Midbrain (tissue), 1 donor: ENCODE measurements at places on chromosomes 13 and 19.

DNA sequence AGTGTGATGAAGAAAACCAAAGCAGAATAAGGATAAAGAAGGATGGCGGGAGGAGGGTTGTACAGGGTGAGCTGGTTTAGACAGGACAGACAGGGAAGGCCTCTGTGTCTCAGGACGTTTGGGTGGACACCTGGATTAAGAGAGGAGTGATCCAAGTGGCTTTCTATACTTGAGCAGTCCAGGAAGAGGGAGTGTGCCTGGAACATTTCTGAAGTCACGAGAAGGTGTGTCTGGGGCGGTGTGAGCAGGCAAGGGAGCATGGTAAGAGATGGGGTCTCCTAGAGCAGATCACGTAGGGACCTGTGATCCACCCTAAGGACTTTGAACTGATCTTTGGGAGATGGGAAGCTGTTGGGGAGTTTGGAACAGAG is 15.4 kb upstream of the STK24 start:
- no peak for DNase-seq

GRCh38 chr13:64414381-64414780 is 2815.8 kb downstream of the PCDH9 start:
- DNase-seq, result no peak

DNA sequence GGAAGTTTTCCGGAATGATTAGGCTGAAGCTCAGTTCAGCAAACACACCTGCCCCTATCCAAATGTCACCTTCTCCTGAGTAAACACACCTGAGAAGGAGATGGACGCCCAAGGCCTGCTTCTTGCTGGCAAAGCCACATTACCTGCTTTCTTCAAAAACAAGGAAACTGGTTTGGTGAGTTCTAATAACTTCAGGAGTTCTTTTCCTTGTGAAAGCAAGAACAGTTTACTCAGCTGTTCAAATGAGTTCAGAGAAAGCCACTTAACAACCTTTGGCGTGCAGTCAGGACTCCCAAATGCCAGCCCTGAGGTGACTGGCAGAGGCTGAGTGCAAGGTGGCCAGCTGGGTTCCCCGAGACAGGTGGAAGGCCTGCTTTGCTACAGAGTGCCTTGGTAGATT is 160.5 kb downstream of the STK24 start:
- no peak for DNase-seq

DNA sequence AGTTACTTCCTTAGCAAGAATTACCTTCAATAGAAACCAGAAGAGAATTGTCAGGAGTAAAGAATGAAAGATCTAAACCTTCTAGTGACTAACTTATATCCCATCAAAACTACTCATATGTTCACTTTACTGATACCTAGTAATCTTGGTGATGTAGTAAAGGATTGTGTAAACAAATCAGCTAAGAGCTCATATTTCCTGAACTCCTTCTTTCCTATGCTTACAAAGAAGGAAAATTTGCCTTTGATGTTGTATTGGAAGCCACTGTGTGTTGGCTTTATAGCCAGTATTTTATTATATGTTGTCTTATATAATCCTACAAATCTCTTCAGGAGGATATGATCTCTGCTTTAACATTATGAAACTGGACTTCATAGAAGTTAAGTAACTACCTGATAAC is 671.0 kb downstream of the PCDH9 start:
- no peak for DNase-seq

- no peak for DNase-seq
Observed at GRCh38 chr13:42617221-42617620, 43.3 kb downstream of the TNFSF11 start.

DNA sequence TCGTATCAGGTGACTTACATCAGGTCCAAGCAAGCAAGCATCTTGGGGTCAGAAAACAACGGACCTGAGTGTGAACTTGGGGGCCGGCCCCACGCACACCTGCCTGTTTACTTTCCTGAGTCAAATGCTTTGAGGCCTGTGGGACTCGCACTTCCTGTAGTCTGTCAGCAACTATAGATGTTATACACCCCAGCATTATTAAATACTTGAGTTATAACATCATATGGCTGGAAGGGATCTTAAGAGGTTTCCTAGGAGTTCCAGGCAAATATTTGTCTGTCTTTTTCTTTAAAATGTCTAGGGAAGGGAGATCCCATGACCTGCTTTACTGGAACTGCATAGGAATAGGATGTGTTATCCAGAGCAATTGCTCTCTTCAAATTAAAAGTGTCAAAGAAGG is 280.6 kb downstream of the SHISA2 start:
- no peak for DNase-seq

DNA sequence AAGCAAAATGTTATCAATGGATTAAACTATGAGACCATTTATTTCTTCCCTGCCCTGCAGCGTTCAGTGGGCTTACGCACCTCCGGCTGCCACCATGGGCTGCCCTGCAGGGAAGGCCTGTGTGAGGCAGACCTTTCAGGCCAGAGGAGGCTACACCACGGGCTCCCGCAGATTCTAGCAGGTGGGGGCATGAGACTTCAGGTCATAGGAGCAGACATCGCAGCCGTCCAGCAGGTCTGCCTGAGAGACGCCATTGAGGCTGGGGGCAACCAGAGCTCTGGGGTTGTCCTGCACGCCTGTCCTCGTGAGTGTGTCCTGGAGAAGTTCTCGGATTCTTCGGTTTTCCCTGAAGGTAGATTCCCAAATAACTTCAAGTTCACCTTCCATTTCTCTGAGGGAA is 9.4 kb upstream of the SLC7A9 start:
- no peak for DNase-seq

DNA sequence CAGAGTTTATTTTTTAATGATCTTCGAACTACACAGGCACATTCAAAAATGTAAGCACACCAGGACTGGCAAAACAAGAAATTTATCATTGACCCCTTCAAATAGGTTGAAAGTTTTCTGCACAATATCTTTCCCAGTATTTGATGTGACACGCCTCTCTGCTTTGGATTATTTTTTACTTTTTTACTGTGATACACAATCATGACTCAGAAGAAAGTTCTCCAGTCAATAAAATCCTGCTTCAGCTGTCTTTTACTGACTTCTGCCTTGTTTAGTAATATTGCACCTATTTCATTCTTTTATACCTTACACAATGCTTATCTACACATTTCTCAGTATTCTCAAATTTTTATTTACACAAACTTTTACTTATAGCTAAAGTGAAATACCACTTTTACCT is 1750.4 kb downstream of the PCDH9 start:
- no peak for DNase-seq

DNA sequence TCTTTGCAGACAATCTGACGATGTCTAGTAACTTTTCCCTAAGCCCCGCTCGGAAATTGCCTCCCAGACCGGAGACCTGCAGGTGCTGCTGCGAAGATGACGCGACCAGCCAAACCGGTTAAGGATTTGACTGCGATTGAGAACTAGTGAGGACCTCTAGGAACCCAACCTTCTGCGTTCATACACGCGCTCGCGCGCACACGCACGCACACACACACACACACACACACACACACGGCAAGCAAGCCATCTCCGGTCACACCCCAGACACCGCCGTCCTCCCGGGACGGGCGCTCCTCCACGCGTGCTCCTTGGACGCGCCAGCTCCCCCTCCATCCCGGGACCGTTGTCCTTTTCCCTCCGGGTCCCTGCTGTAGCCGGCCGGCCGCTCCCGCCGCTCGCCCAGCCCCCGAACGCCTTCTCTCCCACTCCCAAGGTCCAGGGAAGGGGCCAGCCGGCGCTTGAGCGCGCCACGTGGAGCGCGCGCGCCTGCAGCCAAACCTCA is 1.2 kb downstream of the TBC1D4 start:
- no peak for DNase-seq

GRCh38 chr19:11594084-11594483 is 3.2 kb upstream of the ZNF627 start:
- DNase-seq, result no peak

DNA sequence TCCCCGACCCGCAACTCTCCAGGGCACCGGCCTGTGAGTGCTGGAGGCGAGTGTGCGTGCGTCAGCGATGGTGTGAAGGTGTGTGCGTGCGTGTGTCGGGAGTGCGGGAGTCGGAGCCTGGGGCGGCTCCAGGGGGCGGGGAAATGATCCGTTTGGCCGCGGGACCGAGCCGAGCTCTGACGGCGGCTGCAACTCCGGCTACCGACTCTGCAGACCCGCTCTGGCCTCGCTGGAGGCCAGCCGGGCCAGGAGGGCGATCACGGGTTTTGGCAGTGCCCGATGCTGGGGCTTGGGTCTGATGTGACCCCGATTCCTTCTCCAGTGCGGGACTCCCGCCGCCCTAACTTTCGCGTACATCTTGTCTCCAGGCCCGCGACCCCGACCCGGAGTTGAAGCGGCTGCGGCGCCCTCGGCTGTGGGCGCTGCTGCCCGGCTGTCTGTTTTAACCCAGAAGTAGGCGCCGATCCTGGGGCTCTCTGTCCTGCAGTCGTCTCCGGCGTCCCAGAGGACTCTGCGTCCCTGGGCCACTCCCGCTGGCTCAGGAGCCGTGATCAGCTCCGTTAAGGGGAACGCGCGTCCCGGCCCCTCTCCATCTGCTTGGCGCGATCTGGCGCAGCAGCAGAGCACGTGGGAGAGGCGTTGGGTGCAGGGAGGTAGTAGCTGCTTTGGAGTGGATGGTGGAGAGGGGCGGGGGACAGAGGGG is 1.2 kb downstream of the CHST8 start:
- no peak for DNase-seq

DNA sequence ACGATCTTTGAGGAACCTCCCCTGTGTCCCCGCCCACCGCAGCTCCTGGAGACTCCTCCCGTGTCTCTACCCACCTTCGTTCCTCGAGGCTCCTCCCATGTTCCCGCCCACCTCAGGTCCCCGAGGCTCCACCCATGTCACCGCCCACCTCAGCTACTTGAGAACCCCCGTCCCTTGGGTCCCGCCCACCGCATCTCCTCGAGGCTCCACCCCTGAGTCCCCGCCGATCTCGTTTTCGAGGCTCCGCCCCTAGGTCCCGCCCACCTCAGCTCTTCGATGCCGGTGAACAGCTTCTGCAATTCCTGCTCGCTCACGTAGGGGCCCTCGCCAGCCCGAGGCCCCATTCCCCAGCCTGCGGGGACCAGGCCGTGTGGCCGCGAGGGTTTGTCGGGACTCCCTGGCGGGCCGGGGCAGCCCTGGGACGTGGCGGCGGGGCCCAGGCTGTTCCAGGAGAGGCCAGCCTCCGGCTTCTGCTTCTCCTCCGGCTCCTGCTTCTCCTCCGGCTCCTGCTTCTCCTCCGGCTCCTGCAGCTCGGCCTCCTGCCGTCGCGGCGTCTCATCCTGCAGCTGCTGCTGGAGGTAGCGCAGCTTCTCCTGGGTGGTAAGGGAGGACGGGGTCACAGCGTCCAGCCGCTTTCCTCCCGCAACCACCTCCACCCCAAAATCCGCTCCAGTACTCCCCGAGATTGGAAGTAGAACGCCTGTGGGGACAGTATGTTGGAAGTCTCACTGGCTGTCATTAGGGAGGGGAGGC is 16.7 kb downstream of the TSKS start:
- DNase-seq, result no peak

- DNase-seq, result no peak
Observed at GRCh38 chr13:113577881-113578435, 6.6 kb upstream of the TFDP1 start.

DNA sequence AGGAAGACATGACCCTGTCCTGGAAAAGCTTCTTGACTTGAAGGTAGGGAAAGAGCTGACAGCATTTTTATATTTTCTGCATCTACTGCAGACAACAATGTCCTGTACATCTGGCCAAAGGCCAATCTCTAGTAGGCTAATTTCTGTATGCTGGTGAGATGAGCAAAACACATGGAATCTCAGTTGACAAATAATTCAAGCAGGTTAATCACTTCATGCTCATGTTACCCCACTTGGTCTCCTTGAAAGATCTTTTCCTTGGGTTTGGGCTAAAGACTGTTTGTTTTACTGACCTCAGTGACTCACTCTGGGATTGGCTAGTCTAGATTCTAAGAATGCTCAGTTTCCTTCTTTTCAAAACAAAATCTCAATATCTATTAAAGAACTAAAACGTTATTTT is 298.8 kb downstream of the LMO7 start:
- DNase-seq, result no peak

DNA sequence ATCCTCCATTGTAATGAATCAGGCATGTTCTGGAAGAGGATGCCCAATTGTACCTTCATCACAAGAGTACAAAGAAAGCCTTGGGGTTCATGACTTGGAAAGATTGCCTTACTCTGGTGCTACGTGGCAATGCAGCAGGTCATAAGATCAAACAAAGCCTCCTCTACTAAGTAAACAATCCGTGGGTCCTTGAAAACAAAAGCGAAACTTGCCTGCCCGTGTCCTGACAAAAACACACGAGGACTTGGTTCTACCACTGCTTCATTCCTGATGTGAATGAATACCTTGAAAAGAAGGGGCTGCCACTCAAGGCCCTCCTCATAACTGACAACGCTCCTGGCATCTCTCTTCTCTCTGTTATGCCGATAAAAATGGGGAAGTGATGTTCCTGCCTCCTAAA is 18.9 kb downstream of the ZNF563 start:
- DNase-seq, result no peak

DNA sequence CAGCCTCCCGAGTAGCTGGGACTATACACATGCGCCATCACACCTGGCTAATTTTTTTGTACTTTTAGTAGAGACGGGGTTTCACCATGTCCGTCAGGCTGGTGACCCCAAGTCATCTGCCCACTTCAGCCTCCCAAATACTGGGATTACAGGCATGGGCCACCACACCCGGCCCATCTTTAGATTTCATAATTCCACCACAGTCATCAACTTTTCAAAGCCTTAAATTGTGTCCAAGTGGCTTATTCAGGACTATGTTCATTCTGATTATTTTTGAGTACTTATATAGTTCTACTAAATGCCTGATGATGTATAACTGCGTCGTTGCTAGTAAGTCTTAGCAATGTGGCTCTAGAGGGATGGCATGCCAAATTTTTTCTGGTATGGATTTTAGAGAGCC is 36.9 kb downstream of the FLT1 start:
- DNase-seq, result no peak

DNA sequence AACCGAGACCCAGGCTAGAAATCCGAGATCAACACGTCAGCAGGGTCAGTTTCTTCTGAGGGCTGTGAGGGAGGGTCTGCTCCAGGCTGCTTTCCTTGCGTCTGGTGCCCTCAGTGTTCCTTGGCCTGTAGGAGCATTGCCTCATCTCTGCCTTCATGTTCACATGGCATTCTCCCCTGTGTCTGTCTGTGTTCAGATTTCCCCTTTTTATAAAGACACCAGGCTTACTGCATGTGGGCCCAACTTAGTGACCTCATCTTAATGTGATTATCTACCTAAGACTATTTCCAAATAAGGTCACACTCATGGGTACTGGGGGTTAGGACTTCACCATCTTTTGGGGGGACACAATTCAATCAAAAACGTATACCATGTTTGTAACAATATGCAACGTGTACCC is 57.2 kb upstream of the C1QTNF9 start:
- no peak for DNase-seq

GRCh38 chr13:73369095-73369494 is 310.3 kb downstream of the KLF5 start:
- no peak for DNase-seq

DNA sequence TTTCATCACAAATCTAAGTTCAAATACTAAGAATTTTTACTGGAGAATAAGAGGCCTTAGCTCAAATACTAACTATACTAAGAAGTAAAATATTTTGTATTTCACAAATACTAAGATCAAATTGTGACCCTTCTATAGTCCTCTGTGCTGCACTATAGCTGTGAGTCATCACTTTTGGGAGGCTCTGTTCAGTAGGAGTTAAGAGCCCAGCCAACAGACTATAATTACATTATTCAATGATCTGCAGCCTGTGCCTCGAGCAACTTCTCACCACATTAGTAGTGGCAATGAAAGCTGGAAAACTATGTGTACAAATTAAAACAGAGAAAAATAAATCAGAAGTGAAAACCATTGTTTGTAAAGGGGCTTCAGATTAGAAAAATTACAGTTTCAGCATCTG is 147.3 kb upstream of the GPC6 start:
- no peak for DNase-seq
